ENCODE measurements at places on chromosomes 11 and 22.

DNA sequence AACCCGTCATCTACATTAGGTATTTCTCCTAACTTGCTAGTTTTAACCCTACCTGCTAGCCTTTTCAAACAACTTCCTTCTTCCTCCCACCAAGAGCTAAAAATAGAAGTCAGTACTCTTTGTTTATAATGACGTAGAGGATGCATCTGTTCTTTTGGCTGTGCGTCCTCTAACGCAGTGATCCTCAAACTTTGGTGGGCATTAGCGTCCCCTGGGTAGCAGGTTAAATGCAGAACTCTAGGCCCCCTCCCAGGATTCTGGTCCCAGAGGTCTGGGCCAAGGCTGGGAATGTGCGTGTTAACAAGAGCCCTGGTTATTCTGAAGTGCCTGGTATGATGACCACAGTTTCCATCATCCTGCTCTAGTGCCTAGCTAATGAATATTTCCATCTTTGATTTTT, 67.6 kb downstream of the BARX2 start:
- DNase-seq, result no peak

DNA sequence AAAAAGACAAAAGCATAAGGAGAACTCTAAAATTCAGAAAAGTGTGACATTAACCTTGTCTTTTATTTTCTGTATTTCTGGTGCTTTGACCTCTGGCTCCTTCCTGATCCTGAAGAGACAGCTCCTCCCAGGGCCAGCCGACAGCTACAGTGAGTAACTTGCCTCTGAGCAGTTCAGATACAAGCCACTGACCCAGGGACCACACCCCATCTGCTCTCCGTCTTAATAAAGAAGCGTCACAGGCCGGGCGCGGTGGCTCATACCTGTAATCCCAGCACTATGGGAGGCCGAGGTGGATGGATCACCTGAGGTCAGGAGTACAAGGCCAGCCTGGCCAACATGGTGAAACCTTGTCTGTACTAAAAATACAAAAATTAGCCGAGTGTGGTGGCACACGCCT, 6.5 kb downstream of the MLC1 start:
- no peak for DNase-seq

GRCh38 chr11:134818516-134818915, 406.5 kb upstream of the B3GAT1 start:
- DNase-seq, result no peak

DNA sequence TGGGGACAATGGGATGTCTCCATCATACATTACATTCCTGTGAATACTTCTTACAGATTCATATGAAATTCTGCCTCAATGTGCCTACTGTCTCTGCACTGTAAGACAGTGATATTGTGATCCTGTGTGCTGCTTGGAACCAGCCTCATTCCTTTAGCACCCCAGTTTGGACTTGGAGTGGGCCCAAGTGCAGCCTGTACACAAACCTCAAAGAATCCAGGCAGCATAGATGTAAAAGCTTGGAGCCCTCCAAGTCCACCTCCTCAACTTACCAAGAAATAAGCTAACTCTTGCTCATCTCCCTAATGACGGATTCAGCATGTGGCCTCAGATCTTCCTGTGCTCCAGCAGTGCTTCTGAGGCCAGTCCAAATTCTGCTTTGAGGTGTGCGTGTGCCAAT, 24.4 kb downstream of the GRAP2 start:
- no peak for DNase-seq

DNA sequence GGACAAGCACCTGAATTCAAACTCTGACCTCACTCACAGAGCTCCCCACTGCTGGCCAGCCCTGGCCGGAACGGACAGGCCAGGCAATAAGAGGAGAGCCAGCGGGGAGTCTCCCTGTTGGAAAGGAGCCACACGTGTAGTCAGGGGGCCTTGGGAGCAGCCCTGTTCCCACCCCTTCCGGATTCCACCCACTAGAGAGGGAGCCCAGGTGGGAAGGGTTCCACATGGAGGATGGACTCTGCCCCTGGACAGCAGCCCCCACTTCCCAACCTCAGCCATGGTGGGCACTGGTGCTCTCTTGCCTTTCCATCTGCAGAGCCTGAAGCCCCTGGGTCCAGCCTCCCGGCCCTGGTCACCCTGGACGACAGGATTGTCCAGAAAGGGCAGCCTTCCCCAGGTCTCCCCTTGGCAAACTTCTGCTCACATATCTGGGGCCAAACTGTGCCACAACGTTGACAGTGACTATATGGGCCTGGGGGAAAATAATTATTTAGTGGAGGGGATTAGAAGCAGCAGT, 7.5 kb upstream of the APOBEC3A start:
- DNase-seq, result no peak

GRCh38 chr11:73314117-73314961, 6.3 kb downstream of the ARHGEF17 start:
- no peak for DNase-seq

GRCh38 chr11:77525455-77526091, 51.7 kb upstream of the PAK1 start:
- no peak for DNase-seq

GRCh38 chr11:108432783-108433182, 34.5 kb downstream of the C11orf65 start:
- no peak for DNase-seq

DNA sequence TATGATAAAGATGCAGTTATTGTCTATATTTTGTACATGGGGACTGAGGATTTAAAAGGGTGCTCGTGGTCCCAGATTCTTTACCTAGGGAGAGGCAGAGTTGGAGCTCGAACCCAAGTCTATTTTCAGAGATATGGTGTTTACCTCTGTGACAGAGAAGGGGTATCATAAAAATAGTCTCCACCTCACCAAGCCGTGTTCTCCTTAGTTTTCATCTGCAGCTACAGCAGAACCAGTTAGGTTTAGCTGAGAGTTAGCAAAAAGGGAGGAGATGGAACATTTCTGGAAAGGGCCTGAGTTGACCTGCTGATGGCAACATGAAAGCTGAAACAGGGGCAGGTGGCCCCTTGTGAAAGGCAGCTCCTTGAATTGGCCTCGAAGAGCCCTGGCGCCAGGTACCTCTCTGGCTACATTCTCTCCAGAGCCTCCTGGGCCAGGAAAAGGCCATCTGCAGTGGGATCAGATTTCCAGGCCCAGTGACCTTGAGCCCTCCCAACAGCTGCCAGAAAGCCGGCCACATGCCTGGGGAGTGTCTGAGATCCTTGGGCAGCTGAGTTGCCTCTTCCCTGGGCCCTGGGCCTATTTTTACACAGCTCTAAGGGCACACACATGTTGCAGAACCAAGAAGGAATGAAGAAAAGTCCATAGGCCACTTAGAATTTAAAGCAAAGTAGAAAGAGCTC, 136.6 kb downstream of the NAV2 start:
- DNase-seq, result no peak

- DNase-seq, result no peak
Measured at GRCh38 chr11:67407688-67408163, 3.8 kb downstream of the TBC1D10C start.

DNA sequence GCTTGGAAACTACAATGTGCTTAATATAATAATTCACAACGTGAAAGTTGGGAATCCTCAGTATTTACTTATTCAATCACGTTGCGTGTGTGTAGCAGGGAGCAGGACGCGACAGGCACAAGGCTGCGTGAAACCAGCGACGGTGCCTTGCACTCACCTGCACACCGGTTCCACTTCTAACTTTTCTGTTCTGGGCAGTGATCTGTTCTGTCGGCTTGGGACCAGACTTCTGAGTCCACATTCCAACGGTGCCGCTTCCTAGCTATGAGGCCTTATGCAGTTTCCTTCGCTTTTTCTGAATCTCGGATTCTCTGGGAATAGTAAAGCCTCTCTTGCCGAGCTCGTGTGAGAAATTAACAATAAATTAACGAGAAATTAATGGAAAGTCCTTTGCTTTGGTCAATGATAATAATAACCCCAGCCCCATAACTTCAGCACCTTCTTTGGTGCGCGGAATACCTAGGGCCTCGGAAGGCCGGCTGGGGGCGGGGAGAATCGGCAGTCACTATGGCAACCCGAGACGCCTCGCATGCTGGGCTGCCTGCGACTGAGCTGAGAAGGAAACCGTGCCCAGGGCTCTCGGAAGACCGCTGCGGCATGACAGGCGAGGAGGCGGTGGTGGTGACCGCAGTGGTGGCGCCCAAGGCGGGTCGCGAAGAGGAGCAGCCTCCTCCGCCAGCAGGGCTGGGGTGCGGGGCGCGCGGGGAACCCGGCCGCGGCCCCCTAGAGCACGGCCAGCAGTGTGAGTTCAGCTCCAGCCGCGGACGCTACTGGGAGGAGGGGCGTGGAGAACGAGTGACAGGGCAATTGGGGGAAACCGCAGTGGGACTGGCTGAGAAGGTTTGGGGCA, at the start of gene C11orf97:
C11orf97 (plus strand) TSS at position 530 of the 850 bp plus-strand sequence; CDS start at position 598, 68 bp downstream.
- DNase-seq, result peak; percentile 36
